ENCODE measurements at places on chromosomes 13 and 19.

- DNase-seq: no peak
Observed at GRCh38 chr13:33353210-33353609, 67.7 kb upstream of the STARD13 start.

DNA sequence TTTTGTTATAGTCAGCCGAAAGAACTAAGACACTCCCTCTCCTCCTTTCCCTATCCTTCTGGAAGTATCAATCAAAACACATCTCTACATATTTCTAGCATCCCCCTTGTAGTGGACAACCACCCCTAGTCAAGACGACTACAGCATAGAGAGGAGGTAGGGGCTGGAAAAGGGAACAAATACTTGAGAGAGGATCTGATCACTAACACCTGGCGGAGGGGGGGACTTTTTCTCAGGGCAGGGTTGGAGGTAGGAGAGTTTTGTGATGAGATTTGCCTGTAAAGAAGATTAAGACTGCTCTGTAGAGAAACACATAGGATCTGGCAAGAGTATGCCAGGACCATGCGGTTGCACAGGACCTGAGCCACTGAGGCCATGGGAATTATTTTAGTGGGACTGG, 208.1 kb downstream of the SHISA2 start:
- no peak for DNase-seq

- no peak for DNase-seq
Observed at GRCh38 chr13:44272692-44273091, 100.9 kb upstream of the SERP2 start.

GRCh38 chr19:43678512-43679261, 8.7 kb upstream of the PLAUR start:
- DNase-seq: no peak

GRCh38 chr13:31012655-31013024, 80.2 kb downstream of the TEX26 start:
- DNase-seq: no peak

DNA sequence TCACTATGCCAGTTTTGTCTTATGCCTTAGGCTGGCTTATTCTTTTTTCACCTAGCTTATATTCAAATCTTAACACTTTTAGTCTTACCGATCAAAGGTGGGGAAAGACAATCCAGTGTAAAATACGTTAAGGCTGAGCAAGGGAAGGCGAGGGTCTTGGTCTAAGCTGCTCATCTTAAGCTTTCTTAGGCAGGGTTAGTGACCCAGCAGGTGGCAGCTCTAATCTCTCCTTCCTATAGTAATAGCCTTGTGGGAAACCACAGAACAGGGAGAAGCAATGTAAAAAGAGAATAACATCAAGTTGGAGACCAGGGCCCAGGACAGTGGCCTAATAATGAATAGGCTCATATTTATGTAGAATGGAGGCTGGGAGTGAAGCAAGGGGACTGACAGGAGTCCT, 45.9 kb downstream of the COG3 start:
- DNase-seq: no peak

GRCh38 chr19:6590827-6591319, at the start of gene CD70:
TSS of gene CD70 (minus strand) at chr19:6591150. CDS start at chr19:6591002, 148 bp downstream.
- peak; percentile 56 for DNase-seq

DNA sequence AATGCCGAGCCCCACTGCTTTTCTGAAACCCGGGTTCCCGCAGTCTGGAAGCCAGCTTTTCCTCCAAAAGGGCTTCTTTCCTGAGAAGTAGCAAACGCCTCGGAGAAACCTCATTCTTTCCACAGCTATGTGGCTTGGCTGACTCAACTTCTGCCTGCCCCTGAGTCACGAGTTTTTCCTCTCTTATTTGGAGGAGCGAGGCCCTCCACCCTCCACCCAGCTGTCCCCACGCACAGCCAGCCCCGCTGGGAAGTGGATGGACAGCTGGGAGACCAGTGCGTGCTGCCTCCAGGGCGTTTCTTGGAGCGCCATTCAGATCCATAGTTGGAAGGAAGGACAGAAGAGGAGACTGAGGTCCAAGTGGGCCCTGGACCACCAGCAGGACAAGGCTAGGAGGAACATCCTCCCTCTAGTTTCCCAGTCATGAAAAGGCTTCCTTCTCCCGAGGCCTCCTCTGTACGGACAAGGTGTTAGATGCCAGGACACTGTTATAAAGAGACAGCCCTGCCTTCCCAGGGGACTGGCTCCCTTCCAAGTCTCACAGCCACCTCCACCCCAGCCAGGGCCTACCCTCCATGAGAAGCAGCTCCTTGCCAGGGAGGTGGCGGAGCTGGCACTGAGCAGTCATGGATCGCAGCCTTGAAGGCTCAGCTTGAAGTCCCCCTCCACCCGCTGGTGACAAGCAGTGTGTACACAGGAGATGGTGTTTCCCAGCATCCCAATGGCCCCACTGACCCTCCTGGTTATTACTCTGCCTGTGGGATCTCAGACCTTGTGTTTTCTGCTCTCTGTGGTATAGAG, 2.5 kb upstream of the PLEKHF1 start:
- no peak for DNase-seq

DNA sequence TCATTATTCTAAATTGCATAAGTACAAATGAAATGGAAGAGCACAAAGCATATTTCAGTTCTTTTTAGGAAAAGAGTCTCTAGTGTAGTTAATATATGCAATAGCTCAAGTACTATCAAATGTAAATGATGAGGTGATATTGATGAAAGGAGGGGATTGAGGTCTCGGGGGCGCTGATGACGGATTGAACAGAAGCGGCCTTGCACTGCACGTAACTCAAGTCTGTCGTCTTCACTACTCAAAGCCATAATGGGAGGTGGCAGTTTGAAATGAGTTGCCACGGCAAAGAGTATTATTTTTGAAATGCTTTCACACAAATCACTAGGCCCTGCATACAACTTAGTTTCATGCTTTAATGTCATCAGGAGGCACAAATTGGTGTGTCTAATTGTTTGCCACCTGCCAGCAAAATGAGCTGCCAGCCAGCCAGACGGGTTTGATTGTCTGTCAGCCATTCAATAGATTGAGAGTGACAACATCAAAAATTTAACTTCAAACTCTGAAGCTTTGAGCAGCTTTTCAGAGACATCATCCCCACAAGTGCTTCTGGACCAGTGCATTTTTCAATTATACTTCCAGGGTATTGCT, 256.6 kb downstream of the NBEA start:
- DNase-seq: no peak

GRCh38 chr19:44925114-44925891, 10.9 kb downstream of the APOC1 start:
- DNase-seq: no peak

GRCh38 chr19:41144403-41144802, 30.2 kb downstream of the CYP2F1 start:
- DNase-seq: peak; percentile 62

- no peak for DNase-seq
Observed at GRCh38 chr19:57233207-57233606, 2.4 kb downstream of the AURKC start.

GRCh38 chr19:8702350-8702749, 3.8 kb upstream of the ACTL9 start:
- DNase-seq: peak; percentile 20

GRCh38 chr19:19134687-19135158, 3.6 kb downstream of the TMEM161A start:
- DNase-seq: no peak

All from stimulated activated CD8-positive, alpha-beta memory T cell treated with anti-CD3 and anti-CD28 coated beads, Interleukin-15, amount 100 ng/mL, for 48 hours (primary cell).